ENCODE measurements at places on chromosomes 7 and 10.

DNA sequence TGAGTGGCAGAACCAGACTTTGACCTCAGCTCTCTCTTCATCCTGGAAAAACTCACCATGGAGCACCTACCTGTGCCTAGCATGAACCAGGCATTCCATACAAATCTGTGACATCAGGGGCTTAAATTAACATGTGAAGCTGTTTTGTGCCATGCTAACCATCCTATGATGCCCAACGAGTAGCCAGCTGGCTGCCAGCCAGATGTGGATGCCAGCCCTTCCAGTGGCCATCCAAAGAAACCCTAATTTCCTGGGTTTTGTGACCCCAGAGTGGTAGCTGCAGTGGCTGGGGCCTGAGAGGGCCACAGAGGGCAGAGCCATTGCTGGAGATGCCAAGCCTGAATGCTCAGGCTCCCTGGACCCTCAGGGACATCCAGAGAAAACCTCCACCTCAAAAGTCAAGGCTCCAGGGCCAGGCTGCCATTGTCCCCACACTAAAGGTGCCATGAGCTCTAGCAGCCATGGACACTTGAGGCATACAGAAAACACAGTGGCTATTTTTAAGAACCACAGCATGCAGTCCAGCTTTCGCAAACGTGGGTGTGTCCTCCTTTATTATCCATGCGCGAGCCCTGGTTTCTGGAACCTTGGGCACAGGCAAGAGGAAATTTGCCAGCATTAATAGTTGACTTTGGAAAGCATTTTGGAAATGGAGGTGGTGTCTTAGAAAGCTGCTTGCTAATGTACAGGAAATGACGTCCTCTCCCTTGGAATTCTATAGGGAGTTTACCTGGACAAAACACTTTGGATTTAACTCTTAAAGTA, 6.0 kb downstream of the CPXM2 start:
- DNase-seq = no peak

GRCh38 chr10:29610876-29611647, 23.7 kb downstream of the SVIL start:
- DNase-seq = no peak

DNA sequence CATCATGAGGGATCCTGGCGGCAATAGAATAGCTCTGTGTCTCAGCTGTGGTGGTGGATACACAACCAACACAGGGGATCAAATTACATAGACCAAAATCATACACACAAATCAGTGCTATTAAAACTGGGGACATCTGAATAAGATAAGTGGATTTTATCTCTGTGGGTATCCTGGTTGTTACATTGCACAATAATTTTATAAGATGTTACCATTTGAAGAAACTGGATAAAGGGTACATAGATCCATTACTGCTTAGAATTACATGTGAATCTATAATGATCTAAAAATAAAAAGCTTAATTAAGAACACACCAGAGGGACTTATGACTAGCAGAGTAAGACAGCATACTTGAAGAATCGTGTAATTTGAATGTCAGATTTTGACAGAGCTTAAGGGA, 8.2 kb upstream of the FAM3C start:
- DNase-seq = no peak

- DNase-seq = peak; percentile 87
These were observed 44.4 kb downstream of the MYPN start for GRCh38 chr10:68153473-68154210.

DNA sequence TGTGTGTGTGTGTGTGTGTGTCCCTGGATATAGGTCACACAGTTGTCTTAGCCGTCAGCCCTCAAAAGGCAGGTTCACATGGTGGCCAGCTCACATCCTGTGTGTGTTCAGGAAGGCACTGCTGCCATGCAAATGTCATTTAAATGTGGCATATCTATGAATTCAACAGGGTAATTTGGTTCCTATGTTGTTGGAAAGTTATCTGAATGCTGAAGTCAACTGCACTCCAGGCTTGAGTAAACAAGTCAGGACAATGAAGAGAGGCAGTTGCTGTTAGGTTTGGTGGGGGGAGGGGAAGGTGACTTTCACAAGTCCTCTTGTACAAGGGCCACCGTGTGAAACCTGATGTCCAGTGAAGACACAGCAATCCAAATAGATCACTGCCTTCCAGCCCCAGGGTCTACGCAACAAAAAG, 61.1 kb downstream of the PTPRE start:
- no peak for DNase-seq

DNA sequence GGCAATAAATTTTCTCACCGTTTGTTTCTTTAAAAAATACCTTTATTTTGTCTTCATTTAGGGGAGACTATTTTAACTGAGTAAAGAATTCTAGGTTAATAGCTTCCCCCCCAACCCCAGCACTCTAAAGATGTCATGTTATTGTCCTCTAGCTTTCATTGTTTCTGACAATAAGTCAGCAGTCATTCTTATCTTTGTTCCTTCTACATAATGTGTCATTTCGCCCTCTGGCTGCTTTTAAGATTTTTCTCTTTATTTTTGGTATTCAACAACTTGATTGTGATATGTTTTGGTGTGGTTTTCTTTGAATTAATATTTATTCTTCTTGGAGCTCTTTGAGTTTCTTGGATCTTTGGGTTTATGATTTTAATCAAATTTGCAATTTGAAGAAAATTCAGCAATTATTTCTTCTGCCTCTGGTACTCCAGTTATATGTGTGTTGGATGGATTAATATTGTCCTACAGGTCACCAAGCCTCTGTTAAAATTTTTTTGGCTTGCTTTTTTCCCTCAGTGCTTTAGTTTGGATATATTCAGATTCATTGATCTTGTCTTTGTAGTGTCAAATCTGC, 64.6 kb upstream of the ELN start:
- DNase-seq = no peak

DNA sequence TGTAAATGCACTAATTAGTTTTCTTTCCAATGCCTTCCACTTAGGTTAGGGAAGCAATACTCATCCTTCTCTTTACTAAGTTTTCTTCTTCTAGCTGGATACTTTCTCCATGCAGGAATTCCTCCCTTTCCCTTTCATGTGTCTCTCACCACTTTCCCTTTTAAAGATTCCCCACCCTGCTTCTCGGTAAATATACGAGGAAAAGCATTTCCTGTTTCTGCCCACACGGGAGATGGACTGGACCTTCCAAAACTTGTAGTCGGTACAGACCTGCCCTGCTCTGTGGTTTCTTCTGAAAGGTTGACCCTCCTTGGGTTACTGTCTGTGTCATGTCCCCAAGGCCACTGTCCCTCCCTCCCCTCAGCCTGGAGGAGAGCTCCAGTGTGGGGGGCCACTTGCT, 58.9 kb upstream of the LYZL2 start:
- DNase-seq = no peak

DNA sequence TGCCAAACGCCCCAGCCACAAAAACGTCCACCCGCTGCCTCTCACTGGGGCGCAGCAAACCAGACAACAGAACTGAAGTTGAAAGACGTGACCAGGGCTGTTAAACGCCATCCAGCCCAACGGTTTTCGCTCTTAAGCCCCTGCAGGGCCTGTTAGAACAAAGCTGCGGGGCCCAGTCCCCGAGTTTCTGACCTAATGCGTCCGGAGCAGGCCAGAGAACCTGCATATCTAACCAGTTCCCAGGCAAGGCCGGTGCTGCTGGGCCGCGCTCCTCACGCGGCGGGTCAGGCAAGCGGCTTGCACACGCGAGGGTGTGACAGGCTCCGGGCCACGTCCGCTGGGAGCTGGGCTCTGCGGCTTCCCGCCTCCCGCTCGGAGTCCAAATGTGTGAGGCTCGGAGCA, 87.0 kb downstream of the PTPRN2 start:
- no peak for DNase-seq

DNA sequence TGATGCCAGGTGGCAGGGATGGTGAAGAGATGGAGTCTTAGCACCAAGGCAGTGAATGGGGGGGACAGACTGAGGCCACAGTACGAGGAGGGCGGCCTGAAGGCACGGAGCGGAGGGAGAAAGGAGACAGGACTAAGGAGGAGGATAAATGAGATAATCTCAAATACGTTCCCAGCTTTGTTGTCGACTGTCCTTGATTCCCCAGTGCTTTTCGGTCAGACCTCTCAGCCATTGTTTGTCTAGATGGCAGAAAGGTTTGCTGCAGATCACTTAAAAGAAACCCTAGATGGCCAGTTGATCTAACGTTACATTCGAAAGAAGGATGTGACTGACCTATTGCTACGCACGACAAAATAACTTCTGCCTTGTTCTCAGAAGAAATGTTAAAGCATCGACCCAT, 479.0 kb downstream of the GATA3 start:
- DNase-seq = no peak

DNA sequence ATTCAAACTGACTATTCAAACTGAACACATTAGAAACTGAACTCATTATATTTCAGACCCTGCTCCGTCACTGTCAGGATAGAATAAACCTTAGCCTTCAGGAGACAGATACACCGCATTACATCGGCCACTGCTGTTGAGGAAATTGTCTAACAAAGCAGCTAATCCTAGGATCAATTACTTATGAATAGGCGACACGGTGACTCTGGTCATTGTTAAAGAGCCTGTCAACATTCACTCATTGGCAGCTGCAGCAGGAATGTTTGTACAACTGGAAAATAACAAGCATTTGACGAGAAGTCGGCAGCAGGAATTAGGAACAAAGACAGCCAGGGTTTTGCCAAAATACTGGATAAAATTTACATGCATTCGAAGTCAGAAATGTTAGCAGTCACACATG, 112.0 kb upstream of the MKX start:
- no peak for DNase-seq

DNA sequence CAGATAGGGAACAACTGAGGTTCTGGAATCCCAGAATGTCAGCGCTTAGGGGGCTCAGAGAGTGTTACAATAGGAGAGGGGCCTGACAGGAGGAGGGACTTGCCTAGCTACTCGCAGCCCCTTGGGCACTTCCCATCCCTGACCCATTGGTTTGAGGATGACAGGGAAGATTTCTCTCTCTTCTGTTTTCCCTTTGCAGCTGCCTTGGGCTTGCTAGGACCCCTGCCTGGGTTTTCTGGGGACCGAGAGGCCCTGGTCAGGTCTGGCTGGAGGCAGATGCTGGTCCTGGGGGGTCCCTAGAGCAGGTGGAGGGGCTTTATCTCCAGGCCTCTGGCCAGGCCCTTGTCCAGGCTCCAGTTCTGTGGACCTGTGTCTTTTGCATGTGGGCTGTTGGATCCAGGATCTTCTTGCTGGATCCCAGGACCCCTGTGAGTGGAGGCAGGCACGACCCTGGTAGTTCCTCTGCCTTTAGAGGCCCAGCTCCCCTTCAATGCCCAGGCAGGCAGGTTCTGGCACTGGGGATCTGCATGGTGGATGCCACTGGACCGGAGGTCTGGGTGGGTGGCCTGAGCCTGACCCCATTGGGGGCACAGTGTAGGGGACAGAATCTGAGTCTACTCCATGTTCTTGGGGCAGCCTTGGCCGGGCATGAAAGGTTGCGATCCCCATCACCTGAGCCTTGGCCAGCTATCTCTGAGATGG, 26.9 kb downstream of the RAMP3 start:
- no peak for DNase-seq

- no peak for DNase-seq
These were observed 4.3 kb upstream of the CALU start for GRCh38 chr7:128734890-128735289.

DNA sequence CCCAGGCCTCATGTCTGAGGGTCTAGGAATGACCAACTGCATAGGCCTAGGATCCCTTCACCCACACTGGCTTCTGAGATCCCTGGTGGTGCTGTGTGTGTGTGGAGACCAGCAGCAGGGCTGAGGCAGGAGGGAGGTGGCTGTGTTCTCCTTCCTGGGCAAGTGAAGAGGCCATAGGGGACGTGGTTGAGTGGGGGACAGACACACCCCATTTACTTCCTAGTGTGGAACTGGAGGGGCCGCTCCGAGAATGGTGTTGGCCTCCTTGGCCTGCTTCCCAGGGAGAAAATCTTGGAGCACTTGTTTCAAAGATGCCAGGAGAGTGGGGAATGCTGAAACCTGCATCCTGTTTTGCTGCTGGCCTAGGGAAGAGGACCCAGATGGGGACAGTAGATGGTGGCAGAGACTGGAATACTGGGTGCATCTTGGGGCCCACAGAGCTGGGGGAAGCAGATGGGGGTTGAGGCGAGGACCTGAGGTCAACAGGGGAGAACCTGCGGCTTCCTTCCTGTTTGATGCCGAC, 19.1 kb downstream of the UBTD1 start:
- DNase-seq = no peak

DNA sequence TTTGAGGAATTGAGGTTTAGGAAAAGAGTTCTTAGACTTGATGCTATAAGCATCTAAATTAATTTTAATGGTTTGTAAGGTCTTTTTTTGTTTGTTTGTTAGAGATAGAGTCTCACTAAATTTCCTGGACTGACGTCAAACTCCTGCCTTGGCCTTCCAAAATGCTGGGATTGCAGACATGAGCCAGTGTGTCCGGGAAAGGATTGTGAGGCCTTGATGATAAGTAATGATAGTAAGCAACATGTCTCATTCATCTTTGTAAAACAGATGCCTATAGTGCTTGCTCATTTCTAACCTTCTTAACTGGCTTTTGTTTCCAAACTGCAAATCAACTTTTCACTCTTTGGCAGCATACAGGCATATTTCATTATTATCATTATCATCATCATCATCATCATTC, 176.0 kb upstream of the KCND2 start:
- DNase-seq = no peak

- no peak for DNase-seq
These were observed 74.0 kb downstream of the SLC16A9 start for GRCh38 chr10:59635502-59636290.

DNA sequence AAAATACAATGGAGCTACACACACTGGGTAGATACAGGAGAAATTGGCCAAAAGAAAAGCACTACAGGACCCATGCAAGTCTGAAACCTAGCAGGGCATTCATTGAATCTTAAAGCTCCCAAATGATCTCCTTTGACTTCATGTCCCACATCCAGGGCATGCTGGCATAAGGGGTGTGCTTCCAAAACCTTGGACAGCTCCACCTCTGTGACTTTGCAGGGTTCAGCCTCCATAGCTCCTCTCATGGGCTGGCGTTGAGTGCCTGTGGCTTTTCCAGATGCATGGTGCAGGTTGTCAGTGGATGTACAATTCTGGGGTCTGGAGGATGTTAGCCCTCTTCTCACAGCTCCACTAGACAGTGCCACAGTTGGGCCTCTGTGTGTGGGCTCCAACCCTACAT, 626.3 kb upstream of the POT1 start:
- no peak for DNase-seq

- DNase-seq = no peak
These were observed 178.5 kb downstream of the KCNMA1 start for GRCh38 chr10:77458986-77459590.

GRCh38 chr7:23393636-23394035, 76.7 kb downstream of the IGF2BP3 start:
- no peak for DNase-seq

DNA sequence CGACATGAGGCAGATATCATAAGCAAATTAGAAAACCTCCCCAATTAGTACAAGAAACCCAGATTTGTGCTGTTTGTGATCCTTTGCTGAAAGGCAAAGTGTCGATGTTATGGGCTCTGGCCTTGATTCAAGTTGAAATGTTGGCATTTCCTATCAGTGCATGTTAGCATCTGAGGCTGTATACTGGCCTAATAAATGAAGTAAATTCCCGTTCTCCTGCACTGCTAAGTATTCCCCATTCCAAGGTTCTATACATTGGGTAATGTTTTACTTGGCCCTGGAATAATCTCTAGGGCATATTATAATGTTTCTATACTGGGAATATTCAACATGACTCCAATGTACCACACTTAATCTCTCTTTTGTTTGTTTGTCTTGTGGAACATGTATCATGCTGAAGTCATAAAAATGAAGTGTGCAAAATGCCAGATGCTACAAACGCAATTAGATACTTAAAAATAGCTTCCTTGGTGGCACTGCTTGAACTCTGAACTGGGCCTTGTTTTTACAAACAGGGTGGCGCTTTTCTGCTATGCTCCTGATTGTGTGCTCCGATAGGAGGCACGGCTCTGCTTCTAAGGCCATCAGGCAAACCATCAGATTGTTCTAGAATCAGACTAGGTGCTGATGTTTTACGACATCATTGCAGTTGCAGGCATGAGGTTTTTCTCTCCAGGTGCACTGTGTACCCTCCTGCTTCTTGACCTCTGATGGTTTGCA, 156.7 kb upstream of the TCF7L2 start:
- no peak for DNase-seq

All from T1000 (cell line).